ENCODE measurements at places on chromosomes 1 and 21.

DNA sequence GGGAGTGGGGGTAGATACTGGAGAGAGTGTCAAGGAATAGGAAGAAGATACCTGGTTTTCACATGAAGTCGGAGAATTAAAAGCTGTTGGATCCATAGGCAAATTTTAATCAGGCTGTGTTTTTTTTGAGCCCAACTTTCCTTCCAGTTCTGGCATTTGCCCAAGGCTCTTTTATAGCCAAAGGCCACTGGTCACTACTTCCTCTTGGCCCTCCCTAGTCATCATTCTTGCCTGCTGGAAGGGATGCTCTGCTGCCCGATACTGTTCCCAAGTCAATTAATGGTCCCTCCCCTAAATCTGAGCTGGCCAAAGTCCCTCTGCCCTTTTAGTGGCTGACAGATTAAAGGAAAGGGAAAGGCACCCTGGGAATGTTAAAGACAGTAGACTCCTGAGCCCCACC lies 102.8 kb upstream of the ZNF648 start:
- peak; percentile 58 for DNase-seq

DNA sequence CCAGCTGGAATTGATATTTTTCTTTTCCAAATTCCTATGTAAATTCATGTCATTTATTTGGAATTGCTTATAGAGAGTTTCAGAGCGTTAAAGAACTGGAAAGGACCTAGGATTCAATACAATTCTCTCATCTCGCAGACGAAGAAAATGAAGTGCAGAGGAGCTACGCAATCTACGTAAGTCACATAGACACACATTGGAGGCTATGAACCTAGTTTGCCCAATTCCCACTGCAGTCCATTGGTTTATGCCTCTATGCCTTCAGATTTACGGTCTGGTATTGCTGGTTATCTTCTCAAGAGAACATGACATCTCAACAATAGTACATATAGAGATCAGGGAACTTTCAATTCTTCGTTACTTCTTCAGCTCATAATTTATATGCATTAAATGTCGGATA lies 971 bp upstream of the RNF2 start:
- DNase-seq = no peak

DNA sequence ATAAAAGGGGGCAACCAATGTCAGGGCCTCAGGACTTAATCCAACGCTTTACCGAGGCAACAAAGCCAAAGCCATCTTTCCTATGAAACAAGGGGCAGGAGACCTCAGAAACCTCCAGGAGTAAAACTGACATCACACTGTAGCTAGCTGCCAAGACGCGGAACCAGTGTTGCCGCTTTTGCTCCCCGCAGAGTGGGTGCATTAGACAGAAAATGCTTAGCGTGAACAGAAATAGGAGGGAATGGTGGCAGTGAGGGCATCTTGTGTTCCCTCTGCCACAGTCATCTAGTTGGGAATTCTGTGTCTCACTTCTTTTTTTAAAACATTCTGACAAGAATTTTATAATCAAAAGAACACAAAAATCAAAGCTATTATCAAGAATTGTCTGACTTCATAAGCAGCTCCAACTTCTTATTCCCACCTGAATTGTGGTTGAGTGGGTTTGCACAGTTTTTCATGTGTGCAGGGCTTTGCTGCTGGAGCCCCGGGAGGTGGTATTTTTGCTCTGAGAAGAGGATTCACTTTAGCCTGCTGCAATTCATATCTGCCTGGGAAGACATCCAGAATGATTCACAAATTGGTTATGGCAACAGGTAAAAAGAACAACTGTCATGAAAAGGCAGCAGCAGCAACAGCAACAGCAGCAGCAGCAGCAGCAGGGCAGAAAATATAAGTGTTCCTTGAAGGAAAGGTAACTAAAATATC lies 82.2 kb upstream of the DIRAS3 start:
- no peak for DNase-seq

GRCh38 chr1:169044296-169044695 lies 62.2 kb upstream of the ATP1B1 start:
- no peak for DNase-seq

DNA sequence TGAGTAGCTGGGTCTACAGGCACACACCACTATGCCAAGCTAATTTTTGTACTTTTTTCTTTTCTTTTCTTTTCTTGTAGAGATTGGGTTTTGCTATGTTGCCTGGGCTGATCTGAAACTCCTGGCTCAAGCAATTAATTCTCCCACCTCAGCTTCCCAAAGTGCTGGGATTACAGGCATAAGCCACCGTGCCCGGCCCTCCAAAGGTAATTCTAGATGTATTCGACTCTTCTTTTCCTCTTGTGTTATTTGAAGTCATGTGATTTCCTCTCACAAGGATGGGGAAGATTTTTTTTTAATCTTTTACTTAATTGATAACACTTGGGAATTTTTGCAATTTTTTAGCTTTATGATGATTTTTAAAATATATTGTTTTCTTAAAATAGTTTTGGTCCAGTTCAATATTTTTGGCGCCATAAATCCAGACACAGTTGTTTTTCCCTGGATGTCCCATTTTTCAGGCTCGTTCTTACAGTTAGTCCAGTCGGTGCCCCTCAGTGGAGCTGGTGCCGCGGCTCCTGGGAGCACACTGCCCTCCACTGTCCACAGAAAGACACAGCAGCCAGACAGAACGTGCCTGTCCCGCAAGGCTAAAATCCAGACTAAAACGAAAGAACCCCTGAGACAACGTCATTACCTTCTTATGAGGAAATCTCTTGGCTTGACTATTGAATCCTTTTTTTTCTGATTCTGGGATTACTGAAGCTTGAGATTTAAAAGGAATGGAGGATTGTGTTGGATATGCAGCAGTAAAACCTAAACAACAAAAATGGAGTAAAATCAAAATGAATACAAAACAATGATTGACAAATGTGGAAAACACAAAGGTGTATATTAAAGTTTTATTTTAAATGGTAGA lies 22.4 kb downstream of the STPG1 start:
- DNase-seq = peak; percentile 89

- DNase-seq = peak; percentile 79
Observed at GRCh38 chr1:203475012-203475981, at the start of gene PRELP. PRELP (plus strand) TSS chr1:203475806; CDS start chr1:203483185, 7,379 bp downstream.

- DNase-seq = no peak
Observed at GRCh38 chr1:205613854-205614412, 17.9 kb downstream of the ELK4 start.

DNA sequence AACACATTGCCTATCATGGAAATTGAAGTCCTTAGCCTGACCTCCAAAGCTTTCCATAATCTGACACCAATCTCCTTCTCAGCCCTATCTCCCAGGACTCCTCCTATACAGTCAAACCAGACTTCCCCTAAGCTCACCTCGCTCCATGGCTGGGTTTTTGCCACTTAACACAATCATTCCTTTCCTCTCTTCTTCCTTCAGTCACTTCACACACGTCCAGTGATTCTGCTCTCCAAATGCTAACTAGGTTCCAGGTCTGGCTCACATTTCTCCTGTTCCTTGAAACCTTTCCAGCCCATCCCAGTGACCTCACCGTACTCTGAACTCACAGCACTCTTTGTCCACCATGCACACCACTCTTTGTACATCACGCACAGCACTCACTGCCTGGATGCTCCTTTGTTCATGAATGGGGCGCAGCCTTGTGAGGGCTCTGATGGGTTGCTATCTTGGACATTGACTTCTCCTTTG lies 98.4 kb downstream of the GLUL start:
- DNase-seq = no peak

Data from right cardiac atrium (tissue), 5 donors.